Right hindlimb (tissue), 1 donor: ENCODE measurements at places on chromosomes 6 and 20.
A peak's percentile ranks its signal among the peaks of the same experiment; 100 is the strongest.

DNA sequence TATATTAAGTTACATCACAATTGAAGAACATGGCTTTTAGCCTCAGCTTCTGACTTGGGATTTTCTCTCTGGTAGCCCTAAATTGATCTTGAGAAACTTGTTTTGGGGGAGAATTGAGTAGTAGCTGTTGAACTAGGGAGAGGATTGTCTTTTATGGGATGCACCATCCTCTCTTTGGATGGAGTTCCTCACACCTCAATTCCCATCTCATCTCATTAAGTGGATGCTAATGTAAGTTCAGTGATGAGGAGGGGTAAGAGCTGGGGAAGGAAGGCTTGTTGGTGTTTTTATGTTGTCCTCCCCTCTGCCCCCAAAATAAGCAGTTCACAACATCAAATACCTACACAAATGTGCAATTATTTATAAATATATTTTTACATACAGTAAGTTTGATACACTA, 4.0 kb downstream of the GJA1 start:
- DNase-seq, result no peak

- no peak for DNase-seq
Measured at GRCh38 chr6:40054602-40055001, 120.3 kb upstream of the MOCS1 start.

DNA sequence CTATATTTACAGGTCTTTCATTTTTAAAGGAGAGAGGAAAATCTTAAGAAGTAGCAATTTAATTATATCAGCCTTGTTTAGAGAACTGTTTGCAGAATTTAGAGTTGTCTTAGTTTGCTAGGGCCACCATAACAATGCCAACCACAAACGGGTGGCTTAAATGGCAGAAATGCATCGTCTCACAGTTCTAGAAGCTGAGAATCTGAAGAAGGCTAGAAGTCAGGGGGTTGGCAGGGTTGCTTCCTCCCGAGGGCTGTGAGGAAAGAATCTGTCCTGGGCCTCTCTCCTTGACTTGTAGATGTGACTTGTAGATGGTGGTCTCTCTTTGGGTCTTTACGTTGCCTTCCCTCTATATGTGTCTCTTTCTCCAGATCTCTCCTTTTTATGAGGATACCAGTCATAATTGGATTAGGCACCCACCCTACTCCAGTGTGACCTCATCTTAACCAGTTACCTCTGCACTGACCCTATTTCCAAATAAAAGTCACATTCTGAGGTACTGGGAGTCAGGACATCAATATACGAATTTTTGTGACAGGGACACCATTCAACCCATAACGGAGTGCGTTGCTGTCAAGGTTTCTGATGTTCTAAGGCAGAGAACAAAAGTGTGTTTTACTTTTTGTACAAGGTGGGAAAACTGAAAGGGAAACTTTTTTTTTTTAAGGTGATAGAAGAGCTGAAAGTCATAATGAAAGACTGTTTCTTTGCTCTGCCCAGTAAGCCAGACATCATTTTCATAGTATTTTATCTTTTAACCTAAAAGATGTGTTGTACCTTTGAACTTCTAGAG, 84.4 kb downstream of the SAMD3 start:
- DNase-seq, result no peak

GRCh38 chr6:71203206-71203605, 85.4 kb upstream of the OGFRL1 start:
- DNase-seq, result no peak

- DNase-seq, result no peak
Measured at GRCh38 chr6:143755301-143755744, 77.6 kb downstream of the PHACTR2 start.

- peak; percentile 54 for DNase-seq
Measured at GRCh38 chr20:6732001-6732447, 35.5 kb upstream of the BMP2 start.

- DNase-seq, result no peak
Measured at GRCh38 chr20:24303393-24304170, 165.8 kb upstream of the SYNDIG1 start.

GRCh38 chr6:97147421-97147820, 135.6 kb downstream of the MMS22L start:
- no peak for DNase-seq

DNA sequence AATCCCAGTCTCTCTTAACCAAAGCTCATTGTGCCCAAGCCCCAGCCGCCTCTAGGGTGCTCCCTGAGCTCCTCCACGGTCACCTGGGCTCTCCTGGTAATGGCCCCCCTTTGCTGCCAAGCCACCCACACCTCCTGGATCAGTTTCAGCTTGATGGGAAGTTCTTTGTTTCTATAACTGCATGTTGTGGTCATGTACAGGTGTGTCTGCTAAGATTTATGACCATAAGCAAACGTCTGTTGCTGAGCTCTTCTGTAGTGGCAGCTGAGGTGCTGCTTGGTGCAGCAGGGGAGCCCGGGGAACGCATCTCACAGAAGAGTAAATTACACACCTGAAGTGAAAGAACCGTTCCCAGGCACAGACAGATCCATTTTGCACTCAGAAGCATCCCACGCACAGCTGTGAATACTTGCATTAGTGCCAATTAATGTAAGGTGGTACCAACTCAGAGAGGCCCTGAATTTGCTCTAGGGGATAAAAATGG, 194.6 kb upstream of the ARID1B start:
- no peak for DNase-seq

GRCh38 chr6:162973980-162974379, 246.2 kb downstream of the PACRG start:
- DNase-seq, result no peak

- no peak for DNase-seq
Measured at GRCh38 chr6:55052846-55053245, 121.5 kb upstream of the HCRTR2 start.

DNA sequence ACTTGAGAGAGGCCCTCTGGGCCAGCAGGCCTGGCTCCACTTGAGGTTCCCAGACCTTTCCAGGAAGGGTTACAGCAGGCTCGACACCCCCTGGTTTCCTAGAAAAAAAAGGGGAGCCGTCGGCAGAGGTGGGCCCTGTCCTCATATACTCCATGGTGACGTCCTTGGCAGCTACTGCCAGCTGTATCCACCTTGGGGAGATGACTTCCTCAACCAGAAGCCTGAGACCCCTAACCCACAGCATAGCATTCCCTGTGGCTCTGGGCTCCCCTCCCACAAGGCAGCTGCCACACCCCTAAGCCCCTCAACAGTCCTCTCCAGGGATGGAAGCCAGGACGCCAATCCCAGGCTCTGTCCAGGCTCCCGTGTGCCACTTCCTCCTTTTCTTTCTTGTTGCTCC, 294.8 kb downstream of the CDC5L start:
- no peak for DNase-seq

DNA sequence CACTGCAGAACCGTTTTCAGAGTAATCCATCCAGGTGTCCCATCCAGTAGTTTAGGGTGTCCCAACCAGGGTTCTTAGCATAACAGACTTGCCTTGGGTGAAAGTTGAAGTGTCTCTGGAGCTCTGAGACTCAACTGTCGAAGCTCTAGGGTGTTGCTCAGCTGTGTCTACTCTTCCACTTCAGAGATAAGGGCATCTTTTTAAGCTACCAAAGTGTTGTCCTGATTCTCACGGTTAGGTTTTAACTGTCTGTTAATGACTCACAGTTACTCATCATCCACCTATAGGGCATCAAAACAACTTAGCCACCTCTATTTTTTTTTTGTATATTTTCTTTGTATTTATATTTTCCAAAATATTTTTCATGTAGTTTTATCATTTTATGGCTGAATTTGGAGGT, 36.9 kb upstream of the TBX18 start:
- no peak for DNase-seq

DNA sequence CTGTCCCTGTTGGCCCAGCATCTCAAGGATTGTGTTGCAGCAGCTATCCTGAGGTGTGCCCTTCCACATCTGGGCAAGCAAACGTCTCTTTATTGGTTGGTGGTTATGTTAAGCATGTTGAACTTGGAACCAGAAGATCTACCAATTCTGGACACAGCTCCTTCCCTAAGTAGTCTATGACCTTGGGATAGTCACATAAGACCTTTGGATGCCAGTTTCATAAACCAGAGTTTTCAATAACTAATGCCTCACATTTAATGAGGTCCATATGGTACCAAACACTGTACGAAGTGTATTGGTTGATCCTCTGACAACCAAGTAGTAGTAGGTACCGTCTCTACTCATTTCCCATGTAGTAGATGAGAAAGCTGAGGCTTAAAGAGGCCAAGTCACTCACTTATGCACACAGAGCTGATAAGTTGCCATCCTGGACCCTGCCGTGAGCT, 3.7 kb downstream of the CYP24A1 start:
- DNase-seq, result no peak

- DNase-seq, result peak; percentile 40
Measured at GRCh38 chr6:29603930-29604329, 19.0 kb downstream of the OR2H2 start.

DNA sequence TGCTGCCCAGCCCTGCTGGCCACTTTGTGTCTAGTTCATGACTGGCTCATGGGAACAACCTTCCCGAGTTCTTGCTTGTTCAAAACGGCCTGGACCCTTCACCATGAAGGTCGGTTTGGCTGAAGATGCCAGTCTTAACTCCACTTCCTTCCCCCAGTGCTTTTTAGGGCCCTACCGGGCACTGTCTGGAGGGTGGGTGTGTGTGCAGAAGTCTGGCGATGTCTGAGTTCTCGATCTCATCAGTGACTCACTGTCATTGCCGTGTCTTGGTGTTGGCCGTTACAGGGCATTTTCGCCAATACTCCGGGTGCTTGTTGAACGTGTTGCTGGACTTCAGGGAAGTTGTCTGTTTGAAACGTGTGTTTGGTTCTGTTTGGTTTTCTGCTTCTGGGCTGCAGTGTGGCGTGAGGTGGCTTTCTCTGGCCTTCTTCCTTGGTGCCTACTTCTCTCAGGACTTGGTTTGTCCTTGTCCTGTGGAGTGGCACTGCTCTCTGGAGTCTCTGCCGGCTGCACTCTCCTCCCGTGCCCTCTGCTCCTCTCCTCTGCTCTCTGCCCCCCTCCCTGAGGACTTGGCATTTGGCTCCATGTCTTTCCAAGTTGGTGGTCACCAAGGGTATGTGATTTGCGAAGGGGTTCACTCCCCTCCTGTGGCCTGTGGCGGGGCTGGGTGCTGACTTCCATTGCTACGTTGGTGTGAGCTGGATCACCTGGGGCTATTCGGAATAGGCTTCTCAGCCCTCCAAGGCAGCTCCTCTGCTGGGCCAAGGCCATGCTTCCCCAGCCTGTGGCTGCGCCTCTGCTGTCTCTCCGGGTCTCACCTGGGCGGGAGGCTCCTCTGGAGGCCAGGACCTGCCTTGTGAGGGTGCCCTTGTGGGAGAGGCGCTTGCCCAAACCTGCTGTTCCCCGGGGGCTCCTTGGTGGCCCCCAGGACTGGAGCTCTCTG, 38.2 kb downstream of the PYGB start:
- peak; percentile 9 for DNase-seq

DNA sequence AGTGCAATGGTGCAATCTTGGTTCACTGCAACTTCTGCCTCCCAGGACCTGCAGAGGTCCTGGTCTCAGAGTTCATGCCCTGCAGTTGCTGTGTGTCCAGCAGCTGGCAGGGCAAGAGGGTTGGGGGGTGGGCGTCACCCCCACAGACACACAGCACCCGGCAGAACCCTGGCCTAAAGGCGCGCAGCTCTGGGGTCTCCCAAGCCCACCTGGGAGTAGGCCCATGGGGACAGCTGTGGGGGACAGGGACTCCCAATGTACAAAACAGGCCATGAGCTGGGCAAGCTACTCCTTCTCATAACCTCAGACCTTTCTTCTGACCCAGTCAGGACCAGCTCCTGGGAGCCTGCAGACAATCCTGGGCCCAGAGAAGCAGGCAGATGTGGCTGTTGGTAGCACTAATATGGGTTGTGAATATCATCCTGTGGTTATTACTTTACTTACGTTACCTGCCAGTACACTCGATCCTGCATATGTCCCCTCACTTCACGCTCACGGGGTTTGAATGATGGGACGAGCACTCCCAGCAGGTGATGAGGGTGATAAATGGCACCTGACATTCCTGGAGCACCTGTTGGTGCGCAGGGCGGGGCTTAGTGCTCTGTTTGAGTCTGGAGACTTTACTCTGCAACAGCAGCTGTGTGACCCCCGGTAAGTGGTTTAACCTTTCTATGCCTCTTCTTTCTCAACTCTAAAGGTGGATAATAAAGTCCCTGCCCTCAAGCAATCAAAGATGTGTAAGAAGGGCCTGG, 39.9 kb upstream of the SULF2 start:
- DNase-seq, result no peak

- no peak for DNase-seq
Measured at GRCh38 chr20:52012079-52012478, 179.5 kb downstream of the ZFP64 start.

GRCh38 chr6:110557199-110557598, 80.8 kb upstream of the SLC22A16 start:
- DNase-seq, result no peak

DNA sequence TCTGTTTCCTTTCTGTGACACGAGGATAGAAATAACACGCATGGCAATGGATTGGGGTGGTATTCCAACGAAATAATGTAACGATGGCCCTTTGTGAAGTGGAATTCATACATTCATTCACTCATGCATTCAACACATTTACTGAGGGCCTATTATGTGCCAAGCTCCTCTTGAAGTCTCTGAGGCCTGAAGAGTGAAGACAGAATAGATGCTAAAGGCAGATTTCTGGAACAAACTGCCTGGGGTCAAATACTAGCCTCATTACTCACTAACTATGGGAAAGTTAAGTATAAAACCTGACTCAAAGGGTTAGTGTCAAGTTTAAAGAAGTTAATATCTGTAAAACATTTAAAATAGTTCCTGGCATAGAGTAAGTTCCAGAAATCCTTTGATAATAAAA, 279.6 kb upstream of the SULF2 start:
- no peak for DNase-seq

- no peak for DNase-seq
Measured at GRCh38 chr6:5747379-5747778, 259.3 kb downstream of the NRN1 start.

GRCh38 chr6:130513770-130514169, 148.0 kb downstream of the TMEM200A start:
- peak; percentile 43 for DNase-seq

- no peak for DNase-seq
Measured at GRCh38 chr6:108117427-108118358, 43.2 kb upstream of the OSTM1 start.

DNA sequence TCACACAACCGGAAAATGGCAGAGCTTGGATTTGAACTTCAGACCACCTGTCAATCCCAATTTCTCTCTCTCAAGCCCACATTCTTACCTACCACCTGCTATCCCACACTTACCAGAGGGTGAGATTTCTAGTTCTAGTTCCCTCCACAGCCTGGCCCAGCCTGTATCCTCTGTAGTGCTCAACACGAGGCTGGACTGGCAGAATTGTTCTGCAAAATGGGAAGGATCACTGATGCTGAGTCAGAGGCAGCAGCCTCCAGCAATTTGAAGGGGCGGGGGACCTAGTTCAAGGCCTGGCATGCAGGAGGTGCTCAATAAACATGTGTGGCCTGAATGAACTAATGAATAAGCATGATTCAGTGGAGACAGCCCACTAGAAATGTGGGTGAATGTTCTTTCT, 53.6 kb upstream of the TTPAL start:
- DNase-seq, result no peak

- DNase-seq, result peak; percentile 23
Measured at GRCh38 chr20:8133851-8134451, 1.9 kb downstream of the PLCB1 start.

DNA sequence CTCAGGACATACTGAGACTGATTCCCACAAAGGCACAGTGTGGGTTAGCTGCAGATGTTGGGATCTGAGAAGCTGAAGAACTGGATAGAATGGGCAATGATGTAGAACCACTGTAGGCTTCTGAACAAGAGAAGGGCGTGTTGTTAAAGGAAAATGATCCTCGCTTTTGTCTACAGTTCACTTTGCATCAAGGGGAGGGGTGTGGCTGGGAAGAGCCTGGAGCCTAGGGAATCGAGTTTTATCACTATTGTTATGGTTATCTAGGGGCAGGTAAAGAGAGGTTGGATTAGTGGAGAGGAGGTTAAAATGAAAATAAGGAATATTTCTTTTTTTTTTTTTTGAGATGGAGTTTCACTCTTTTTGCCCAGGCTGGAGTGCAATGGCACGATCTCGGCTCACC, 768.1 kb downstream of the KIF16B start:
- DNase-seq, result no peak
